ENCODE measurements at places on chromosomes 3 and 15.

DNA sequence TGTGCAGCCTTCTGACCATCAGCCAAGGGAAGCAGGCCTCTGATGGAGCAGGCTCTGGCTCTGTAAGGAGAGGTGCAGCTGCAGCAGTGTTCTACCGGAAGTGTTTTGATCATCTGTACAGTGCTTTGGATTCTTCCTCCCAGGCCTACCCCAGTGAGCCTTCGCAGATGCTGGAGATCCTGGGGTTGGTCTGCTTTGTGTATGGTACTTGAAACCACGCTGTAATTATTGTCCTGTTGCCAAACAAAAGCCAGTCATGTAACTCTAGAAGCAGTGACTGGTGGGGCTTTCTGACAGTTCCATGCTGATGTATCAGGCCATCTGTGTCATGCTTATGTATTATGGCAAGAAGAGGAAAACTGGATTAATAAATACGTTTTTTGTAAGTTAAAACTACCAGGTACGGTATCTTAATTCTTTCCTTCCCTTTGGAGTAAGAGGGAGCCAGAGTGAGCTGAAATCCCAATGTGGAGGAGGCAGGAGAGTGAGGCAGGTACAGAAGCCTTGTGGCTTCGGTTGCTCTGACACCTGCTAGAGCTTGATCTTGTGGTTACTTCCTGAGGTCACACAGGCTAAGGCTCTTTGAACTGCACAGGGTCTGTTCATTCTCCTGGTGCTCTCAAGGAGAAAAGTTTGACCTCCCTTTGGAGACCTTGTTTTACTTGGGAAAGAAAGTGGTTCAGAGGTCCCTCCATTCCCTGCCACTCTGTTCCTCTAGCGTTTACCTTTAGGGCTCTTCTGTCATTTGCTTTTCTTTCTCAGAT lies 3.7 kb downstream of the TMEM42 start:
- DNase-seq = no peak

GRCh38 chr3:138033202-138033691 lies 23.3 kb downstream of the CLDN18 start:
- no peak for DNase-seq

GRCh38 chr15:100277087-100277855 lies 64.5 kb downstream of the ADAMTS17 start:
- DNase-seq = no peak

DNA sequence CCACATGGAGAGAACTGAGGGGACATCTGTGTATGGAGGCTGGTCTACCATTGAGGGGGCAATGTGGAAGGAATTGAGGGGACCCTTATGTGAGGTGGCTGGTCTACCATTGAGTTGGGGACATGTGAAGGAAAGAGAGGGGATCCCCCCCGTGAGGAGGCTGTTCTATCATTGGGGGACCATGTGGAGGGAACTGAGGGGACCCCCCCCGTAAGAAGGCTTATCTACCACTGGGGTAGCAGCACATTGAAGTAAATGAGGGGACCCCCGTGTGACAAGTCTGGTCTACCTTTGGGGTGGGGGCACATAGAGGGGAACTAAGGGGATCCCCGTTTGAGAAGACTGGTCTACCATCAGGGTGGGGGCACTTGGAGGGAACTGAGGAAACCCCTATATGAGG lies 158.0 kb downstream of the FBLN2 start:
- DNase-seq = no peak

DNA sequence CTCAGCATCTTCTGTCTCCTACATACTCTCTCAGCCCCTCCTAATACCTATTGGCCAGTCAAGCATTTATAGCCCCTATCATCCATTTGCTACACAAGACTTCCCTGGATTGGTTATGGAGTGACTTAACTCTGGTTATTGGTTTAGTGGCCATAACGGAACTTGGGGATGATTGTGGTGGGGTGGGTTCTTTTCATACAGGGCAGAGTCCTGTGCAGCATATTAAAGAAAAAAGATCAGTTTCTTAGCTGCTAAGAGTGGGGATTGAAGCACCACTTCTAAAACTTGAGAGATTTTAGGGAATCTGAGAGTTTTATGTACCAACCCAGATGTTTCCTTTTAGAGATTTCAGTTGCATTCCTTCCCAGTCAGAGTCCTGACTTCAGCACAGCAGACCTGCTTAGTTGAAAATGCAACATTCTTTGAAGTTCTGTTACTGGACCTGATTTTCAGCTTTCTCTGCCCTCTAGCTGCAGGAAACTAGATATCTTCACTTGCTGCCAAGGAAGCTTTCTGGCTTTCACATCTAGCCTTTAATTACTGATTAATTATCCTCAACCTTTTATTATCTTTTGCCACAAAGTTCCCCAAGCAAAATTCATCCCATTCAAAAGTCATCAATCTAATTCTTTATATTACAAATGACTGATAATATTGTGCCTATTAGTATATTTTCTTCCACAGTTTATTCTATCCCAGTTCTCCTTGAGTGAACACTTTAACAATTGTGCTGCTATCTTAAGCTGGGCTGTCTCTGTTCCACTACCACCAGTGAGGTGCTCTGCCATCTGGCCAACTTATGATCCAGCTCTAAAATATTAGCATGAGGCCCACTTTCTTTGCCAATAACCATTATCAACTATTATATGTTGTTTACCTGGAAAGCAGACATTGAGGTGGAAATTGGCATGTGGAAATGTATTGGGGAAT lies 906.0 kb upstream of the ALCAM start:
- DNase-seq = no peak

DNA sequence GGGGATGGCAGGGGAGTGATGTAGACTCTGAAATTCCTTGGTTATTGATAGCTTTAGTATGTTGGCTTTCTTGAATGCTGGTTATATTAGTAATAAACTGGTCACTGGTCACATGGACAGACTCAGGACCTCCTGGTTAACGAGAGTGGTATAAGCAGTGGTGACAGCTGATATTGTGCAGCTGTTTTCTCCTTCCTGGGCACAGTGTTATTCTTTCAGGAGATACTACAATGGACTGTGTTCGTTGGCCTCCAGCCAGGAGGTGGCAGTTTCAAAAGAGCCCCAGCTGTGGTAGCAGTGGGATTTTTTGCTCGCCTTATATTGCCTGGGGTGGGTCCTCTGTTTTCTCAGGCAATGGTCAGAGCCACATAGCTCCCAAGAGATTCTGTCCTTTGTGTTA lies 181.6 kb upstream of the RBMS3 start:
- no peak for DNase-seq

GRCh38 chr3:55541456-55541855 lies 54.4 kb upstream of the WNT5A start:
- DNase-seq = no peak

All from KBM-7 (cell line).